Activated naive CD4-positive, alpha-beta T cell treated with anti-CD3 and anti-CD28 coated beads, Interleukin-2, amount 50 U/mL, for 16 hours (primary cell): ENCODE measurements at places on chromosomes 5 and 9.

- DNase-seq, result no peak
Observed at GRCh38 chr5:99070822-99071221, 142.0 kb upstream of the CHD1 start.

DNA sequence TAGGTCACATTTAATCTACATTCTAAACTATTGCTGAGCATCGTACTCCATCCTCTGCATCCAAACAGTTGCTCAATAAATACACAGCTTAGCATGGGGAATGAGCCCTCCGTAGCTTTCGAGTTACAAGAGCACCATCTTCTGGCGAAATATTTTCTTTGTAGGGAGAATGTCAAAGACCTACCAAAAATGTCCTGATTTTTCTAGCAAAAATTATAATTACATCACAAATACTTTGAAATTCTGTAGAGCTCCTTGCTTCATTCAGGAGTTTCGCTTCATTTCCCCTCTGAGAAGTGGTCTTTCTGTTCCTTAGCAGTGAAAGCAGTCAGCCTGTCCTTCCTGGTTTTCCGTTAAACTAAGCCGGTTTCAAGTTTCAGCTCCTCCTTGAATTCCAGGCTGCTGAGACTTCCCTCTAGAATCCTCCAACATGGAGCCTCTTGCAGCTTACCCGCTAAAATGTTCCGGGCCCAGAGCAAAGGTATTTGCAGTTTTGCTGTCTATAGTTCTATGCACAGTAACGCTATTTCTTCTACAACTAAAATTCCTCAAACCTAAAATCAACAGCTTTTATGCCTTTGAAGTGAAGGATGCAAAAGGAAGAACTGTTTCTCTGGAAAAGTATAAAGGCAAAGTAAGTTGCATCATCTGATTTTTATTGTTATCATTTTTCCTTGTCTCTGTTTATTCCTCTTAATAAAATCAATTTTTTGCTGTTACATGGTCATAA is at the start of gene GPX8:
Gene GPX8, plus strand, starts transcription at position 409 of the 730 bp plus-strand sequence. Its CDS starts 22 bp downstream, at position 431.
- DNase-seq, result no peak

GRCh38 chr9:87213948-87214347 is 266.6 kb upstream of the GAS1 start:
- DNase-seq, result no peak

DNA sequence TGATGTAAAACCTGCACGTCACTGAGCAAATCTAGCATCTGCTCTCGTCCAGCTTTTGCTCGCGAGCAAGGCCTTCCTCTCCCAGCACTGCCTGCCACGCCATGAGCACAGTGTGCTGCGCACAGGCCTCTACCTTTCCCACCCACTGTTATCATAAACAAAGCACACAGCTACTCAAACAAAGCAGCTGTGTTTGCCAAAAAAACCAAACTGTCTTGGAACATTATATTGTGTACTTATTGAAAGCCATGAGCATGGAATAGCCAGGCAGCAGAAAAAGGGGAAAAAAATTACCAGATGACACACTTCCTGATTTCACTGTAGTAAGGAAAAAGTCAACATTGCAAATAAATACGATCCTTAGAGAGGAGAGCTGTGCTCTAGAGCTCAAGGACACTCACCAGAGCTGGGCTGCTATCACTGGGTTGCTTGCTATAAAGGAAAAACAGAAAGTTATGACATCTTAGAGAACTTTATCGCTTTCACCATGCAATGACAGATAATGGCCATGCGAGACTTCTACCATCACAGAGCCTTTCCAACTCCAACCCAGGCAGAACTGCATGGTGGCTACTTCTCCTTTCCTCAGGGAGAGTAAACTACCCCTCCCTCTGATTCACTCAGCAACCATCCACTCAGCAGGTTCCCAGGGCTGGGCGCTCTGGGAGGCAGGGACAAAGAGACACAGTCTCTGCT is 69.6 kb downstream of the EPB41L4B start:
- no peak for DNase-seq

GRCh38 chr9:22008384-22008716 is 755 bp downstream of the CDKN2B start:
- DNase-seq, result no peak

GRCh38 chr9:27763831-27764230 is 190.6 kb upstream of the C9orf72 start:
- no peak for DNase-seq

DNA sequence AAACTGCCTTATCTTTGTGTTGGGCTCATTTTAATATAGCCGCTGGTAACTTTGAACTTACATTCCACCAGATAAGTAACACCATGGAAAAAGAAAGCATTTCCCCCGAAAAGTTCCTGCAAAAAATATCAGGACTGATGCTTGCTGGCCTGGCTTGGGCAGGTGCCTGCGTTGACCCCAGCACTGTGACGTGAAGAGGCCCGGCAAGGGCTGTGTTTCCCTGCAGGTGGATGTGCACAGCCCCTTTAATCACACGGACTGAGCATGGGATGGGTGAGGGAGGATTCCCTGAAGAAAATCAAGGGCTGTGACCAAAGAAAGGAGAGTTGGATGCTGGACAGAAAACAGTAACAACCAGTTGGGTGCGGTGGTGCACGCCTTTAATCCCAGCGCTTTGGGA is 138.2 kb downstream of the NSG2 start:
- DNase-seq, result no peak

- no peak for DNase-seq
Observed at GRCh38 chr5:94776167-94776566, 157.7 kb downstream of the SLF1 start.

DNA sequence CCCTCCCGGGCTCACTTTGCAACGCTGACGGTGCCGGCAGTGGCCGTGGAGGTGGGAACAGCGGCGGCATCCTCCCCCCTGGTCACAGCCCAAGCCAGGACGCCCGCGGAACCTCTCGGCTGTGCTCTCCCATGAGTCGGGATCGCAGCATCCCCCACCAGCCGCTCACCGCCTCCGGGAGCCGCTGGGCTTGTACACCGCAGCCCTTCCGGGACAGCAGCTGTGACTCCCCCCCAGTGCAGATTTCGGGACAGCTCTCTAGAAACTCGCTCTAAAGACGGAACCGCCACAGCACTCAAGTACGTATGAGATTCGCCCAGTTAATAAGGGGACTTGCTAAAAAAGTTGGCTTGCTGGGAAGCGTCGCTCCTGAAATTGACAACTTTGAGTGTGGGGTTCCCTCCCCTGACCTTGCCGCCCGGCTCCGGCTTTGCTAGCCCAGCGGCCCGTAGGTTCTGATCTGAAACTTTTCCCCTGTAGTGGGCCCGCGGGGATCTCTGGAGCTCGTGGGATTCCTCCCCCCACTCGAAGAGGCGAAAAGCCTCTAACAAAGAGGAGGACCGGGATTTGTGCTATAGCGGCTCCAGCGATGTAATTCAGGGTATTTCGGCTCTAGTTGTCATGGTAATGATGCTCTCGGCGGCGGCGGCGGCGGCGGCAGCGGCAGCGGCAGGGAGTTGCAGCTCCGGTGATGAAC is 572 bp downstream of the NR4A3 start:
- peak; percentile 61 for DNase-seq

DNA sequence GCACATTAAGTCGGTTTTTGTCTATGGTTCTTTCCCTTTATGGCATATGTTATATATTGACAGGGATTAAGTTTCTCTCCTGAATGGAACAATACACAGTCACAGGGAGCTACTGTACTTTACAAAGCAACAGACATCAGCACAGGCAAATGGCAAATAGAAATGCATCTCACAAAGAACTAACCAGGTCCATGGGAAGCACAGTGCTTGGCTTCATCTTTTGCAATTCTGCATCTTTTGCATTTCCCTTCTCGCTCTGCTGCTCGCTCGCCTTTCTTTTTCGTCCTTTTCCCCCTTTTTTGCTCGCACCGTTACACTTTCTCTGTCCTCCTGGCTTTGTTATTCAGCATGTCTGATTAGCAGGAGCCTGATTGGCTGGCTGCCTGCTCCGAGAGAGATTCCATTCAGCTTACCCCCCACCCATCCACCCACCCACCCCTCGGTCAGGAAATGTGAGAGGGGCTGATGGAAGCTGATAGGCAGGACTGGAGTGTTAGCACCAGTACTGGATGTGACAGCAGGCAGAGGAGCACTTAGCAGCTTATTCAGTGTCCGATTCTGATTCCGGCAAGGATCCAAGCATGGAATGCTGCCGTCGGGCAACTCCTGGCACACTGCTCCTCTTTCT is at the start of gene ADAMTSL1:
Gene ADAMTSL1, plus strand, starts transcription at position 502 of the 628 bp plus-strand sequence. Its CDS starts 80 bp downstream, at position 582.
- no peak for DNase-seq

- no peak for DNase-seq
Observed at GRCh38 chr5:67647772-67648171, 451.2 kb upstream of the CD180 start.

GRCh38 chr9:134643222-134643671 is 1.6 kb downstream of the COL5A1 start:
- DNase-seq, result no peak

- no peak for DNase-seq
Observed at GRCh38 chr9:126507318-126508109, 106.2 kb upstream of the LMX1B start.

- no peak for DNase-seq
Observed at GRCh38 chr5:6261668-6262067, 116.7 kb downstream of the MED10 start.

GRCh38 chr5:164672931-164673694 is 1167.7 kb downstream of the MAT2B start:
- no peak for DNase-seq

DNA sequence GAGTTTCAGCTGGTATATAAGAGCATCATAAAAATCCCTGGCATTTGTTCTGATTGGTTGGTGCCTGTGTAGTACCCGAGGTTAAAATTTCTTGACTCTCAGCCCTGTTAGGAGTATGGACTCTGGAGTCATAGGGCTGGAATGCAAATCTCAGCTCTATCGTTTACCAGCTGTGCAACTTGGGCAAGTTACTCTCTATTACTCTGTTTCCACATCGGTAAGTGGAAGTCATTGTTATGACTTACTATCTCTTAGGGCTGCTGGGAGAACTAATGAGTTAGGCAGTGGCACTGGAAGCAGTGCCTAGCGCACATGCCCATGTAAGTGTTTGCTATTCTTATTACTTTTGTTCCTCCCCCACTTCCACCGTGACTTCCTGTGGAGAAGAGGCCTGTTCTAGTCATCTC is 141.6 kb downstream of the BOD1 start:
- DNase-seq, result no peak

GRCh38 chr5:39755452-39755851 is 330.7 kb upstream of the DAB2 start:
- no peak for DNase-seq

GRCh38 chr5:6253846-6254245 is 124.5 kb downstream of the MED10 start:
- DNase-seq, result no peak

GRCh38 chr5:144198386-144198785 is 27.7 kb downstream of the KCTD16 start:
- DNase-seq, result no peak

GRCh38 chr9:121299467-121300282 is 31.7 kb downstream of the GSN start:
- DNase-seq, result peak; percentile 21

- no peak for DNase-seq
Observed at GRCh38 chr5:3351581-3352442, 243.8 kb upstream of the IRX1 start.

GRCh38 chr9:84379740-84380139 is 39.2 kb upstream of the SLC28A3 start:
- no peak for DNase-seq

GRCh38 chr5:171999877-172000276 is 6.6 kb downstream of the FBXW11 start:
- no peak for DNase-seq

DNA sequence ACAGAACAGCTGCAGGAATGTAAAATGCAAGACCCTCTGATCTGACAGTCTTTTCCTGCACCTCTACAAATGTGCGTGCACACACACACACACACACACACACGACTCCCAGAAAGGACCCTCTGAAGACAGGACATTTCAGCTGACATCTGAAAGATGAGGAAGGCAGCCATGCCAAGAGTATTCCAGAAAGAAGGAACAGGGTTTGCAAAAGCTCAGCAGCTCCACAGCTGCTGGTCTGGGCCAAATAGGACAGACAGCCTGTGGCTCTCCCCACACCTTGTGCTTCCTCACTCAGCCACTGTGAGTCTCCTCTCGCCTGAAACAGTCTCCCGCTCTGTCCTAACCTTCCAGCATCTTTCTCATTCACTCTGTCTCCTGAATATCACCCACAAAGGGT is 189.0 kb downstream of the PALM2AKAP2 start:
- DNase-seq, result no peak

GRCh38 chr9:86942281-86943200 is 4.8 kb downstream of the GAS1 start:
- DNase-seq, result no peak

DNA sequence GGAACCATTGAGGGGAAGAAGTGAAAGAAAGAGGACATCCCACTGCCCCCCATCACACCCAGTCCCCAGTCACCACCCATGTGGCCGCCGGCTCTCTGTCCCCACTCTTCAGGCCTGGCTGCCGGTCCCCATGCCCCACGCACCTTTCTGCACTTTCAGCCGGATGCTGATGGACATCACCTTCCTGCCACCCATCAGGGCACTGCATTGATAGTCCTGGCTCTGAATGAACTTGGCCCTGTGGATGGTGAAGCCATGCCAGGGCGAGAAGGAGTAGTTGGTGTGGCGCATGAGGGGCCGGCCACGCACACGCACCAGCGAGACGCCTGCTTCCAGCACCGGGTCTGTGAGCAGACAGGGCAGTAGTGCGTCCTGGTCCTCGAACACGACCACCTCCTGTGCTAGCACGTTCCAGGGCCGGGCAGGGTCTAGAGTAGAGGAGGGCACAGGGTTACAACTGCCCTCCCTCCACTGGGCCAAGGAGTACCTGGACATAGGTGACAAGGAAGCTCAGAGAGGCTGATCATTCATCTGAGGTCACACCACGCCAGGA is 6.4 kb downstream of the CSF1R start:
- DNase-seq, result no peak

DNA sequence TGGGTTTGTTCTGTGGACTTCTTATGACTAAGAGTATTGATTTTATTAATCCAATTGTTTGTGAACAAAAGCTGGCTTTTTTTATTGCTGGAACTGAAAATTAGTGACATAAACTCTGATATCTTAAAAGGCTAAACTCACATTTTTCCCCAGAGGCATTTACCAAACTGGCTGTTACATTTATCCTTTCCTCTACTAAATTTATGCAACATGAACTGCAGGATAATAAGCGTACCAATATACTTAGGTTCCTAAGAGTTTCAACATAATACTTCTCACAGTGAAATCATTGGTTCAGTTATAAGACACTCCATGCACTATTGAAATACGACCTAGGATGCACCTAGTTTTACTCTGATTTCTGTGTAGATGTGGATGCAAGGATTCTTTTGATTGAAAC is 560.8 kb upstream of the WWC1 start:
- DNase-seq, result no peak
